LHCN-M2 (cell line): ENCODE measurements at places on chromosomes 12 and 14. TPM values are rescaled to one million over a fixed set of nuclear protein-coding genes. Genes with fewer than 3 reads are reported as not detected.
A peak's percentile ranks its signal among the peaks of the same experiment; 100 is the strongest.

The ADCY6 gene
- 24.7 and 25.6 TPM in 2 replicates for total RNA-seq

The TSPAN19 gene
- total RNA-seq = 0.06 TPM in 2 replicates

The TSHR gene
- total RNA-seq = 0.29 TPM in 1 of 2 replicates, not detected in the other

The FITM1 gene
- 8.0 and 12.9 TPM in 2 replicates for total RNA-seq

The PRH2 gene
- total RNA-seq = 1.0 TPM in 1 of 2 replicates, not detected in the other

The MYO1H gene
- total RNA-seq = not detected in 2 replicates

The LUM gene
- total RNA-seq = 14.9 and 19.1 TPM in 2 replicates

The GALNT16 gene
- total RNA-seq = 5.1 and 5.6 TPM in 2 replicates

The RHNO1 gene
- 58.9 and 62.7 TPM in 2 replicates for total RNA-seq

The SNW1 gene
- 63.7 and 65.0 TPM in 2 replicates for total RNA-seq

The TEX22 gene
- total RNA-seq = 0.06 TPM in 1 of 2 replicates, not detected in the other

The SERPINA10 gene
- total RNA-seq = not detected in 2 replicates

The KLRD1 gene
- total RNA-seq = not detected in 2 replicates

DNA sequence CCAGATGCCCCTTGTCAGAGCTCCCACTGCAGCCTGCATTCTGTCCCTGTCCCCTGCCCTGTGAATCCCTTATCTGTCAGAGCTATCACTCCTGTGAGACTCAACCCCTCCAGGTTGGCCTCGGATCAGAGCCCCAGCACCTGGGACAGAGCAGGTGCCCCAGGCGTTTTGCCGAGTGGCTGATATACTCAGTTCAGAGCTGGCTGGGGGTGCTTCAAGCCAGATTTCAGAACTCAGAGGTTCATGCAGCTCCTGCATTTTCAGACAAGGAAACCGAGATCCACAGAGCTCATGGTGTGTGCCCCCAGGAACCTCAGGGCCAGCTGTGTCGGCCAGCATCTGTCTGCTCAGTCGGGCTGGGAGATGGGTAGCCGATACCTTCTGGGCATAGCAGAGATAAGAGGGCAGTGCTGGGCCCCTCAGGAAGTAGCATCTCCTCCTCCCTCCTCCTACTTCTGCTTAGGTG, 228.0 kb upstream of the RTL1 start:
- no peak for DNase-seq

DNA sequence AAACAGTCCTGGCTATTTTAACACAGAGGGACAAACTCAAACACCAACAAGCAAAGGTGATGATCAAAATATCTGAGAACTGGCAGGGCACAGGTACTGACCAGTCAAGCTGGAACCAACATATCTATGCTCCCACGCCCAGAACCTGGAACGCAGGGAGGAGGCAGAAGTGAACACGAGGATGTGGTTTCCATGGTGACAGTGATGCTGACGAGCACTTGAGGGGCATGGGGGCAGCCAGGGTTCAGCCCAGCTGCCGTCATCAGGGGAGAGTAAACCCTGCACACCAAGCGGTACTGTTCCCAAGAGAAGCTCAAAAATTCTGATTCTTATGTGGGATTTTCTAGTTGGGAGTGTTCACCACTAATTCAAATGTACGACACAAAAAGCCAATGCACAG, 113.6 kb upstream of the SFSWAP start:
- no peak for DNase-seq

GRCh38 chr12:126663304-126664094, 1598.3 kb downstream of the AACS start:
- DNase-seq = peak; percentile 18

GRCh38 chr14:24838945-24839616, 205.1 kb upstream of the GZMB start:
- DNase-seq = no peak

GRCh38 chr12:56565510-56566101, 44.0 kb downstream of the RBMS2 start:
- DNase-seq = peak; percentile 86

DNA sequence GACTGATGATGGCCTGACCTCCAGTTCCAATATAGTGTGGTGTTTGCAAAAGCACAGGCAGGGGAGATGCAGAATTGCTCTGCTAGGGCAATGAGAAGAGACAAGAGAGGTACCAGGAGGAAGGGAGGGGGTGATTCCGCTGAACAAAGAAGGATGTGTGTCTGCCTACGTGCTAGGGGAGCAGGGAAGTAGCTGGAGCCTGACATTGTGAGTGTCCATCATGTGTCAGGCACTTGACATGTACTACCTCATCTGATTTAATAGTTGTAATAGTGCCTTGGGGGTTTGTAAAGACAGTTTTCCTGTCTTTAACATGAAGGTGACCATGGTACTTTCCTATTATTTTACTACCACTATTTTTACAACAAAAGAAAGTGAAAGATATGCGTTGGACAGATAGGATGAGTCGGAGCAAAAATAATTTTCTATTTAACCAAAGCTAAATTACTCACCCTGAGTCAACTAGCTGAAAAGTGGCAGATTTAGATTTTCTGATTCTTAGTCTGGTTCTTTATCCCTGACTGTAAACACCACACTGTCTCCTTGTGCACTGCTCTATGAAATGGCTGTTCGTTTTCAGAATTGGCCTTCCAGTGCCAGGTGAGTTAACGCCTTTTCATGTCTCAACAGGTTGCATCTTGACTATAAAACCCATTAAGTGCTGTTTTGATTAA, 33.7 kb upstream of the TEAD4 start:
- peak; percentile 23 for DNase-seq

GRCh38 chr14:83706231-83706954, 1823.6 kb upstream of the FLRT2 start:
- peak; percentile 26 for DNase-seq

- DNase-seq = no peak
Measured at GRCh38 chr12:75525263-75525662, 13.9 kb upstream of the KRR1 start.

GRCh38 chr12:57164966-57165625, 17.7 kb upstream of the LRP1-AS start:
- no peak for DNase-seq

GRCh38 chr12:116924558-116925453, 14.1 kb downstream of the FBXW8 start:
- DNase-seq = peak; percentile 87

- no peak for DNase-seq
Measured at GRCh38 chr12:80938397-80938796, 663 bp upstream of the LIN7A start.

- no peak for DNase-seq
Measured at GRCh38 chr12:49451468-49452259, 84.4 kb downstream of the SPATS2 start.

- peak; percentile 83 for DNase-seq
Measured at GRCh38 chr14:71021347-71022011, 114.2 kb downstream of the PCNX1 start.

- no peak for DNase-seq
Measured at GRCh38 chr12:78666584-78666983, 198.0 kb upstream of the SYT1 start.

- no peak for DNase-seq
Measured at GRCh38 chr14:51867741-51868140, 7.3 kb downstream of the GNG2 start.

- DNase-seq = no peak
Measured at GRCh38 chr12:114166362-114166761, 200.2 kb upstream of the RBM19 start.

DNA sequence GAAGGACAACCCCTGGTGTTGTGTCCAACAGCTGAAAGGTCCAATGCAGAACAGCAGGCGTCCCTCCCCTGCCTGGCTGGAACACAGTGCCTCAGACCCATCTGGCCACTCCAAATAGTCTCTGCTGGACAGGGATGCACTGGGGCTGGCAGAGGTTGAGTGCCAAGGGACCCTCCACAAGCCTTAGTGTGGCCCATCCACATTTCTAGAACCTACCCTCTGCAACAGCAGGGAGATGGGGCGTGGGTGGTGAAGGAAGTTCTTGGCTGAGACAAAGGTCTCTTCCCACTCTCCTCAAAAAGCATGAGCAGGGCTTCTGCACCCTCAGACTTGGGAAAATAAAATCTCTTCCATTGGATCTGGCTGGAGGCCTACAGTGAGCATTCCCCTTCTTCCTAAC, 36.5 kb downstream of the LTBP2 start:
- no peak for DNase-seq

- DNase-seq = peak; percentile 18
Measured at GRCh38 chr14:35335388-35336092, 43.4 kb downstream of the PSMA6 start.

- no peak for DNase-seq
Measured at GRCh38 chr14:38442208-38442607, 186.3 kb upstream of the CLEC14A start.

DNA sequence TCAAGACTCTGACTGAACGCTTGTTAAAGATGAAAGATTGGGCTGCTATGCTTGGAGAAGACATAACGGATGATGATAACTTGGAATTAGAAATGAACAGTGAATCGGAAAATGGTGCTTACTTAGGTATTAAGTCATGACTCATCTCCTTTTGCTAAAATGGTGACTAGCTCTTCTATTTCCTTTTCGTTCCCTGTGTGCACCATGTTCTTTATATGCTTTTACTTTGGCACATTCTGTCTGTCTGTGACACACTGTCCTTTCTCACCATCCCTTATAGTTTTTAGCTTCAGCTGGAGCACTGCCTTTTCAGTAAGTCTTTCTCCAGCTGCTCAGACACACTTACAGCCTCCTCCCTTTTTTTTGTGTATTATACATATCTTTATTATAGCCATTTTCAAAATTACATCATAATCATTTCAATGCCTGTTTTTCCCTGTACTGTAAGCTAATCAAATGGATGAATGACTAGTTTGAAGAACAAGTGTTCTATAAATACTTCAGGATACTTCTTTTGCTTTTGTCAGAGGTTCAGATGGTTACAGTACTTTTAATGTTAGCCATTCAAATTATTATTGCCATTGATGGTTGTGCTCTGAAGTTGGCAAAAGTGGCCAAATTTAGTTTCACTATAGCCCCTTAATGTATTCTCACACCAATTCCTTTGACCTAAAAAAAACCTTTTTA, 68.6 kb downstream of the MIA2 start:
- no peak for DNase-seq

GRCh38 chr14:70006699-70007098, 127.5 kb downstream of the SMOC1 start:
- DNase-seq = no peak

- DNase-seq = no peak
Measured at GRCh38 chr14:68806526-68807147, 13.8 kb upstream of the ZFP36L1 start.

GRCh38 chr14:91060351-91061055, at the start of gene RPS6KA5:
Gene RPS6KA5 (minus strand): TSS chr14:91060641. CDS start chr14:91060434, 207 bp downstream.
- peak; percentile 100 for DNase-seq

- no peak for DNase-seq
Measured at GRCh38 chr12:102891756-102892155, 25.3 kb downstream of the PAH start.

DNA sequence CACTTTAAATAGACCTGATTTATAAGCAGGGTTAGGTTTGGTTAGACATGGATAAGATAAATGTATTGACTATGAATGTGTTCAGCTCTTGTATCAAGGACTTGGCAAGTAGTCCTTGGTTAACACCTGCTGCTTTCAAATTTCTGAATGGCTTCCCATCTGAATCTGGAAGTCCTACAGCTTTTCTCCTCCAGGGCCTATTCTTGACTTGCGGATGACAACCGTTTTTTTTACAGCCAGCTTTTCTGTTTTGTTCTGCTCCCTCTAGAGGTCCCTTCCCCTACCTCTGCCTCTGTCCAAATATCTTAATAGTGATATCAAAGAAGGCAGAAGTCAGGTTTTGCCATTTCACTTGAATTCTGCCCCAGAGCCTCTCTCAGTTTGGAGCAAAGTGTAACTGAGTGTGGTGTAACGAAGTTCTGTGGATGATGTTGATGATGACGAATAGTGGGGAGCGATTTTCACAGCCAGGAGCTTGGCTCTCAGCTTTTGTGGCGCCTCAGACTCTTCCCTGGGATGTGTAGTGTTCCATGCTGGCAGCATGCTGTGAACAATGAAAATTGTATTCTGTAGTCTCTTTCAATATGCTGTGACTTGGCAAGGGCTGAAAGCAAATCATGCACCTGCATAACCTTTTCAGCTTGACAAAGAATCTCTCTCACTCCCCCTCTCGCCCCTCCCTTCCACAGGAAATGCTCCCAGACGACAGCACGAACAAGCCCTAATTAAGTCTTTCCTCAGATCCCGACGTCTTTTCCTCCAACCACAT, 5.0 kb upstream of the SLC4A8 start:
- DNase-seq = no peak

GRCh38 chr14:74618078-74618952, 6.3 kb upstream of the LTBP2 start:
- peak; percentile 100 for DNase-seq
